Stomach (tissue), 19 donors: ENCODE measurements at places on chromosomes 11 and 22. TPM values are rescaled to one million over a fixed set of nuclear protein-coding genes. Genes with fewer than 3 reads are reported as not detected.

CD3G gene
- 0.76 TPM for polyA plus RNA-seq

DNA sequence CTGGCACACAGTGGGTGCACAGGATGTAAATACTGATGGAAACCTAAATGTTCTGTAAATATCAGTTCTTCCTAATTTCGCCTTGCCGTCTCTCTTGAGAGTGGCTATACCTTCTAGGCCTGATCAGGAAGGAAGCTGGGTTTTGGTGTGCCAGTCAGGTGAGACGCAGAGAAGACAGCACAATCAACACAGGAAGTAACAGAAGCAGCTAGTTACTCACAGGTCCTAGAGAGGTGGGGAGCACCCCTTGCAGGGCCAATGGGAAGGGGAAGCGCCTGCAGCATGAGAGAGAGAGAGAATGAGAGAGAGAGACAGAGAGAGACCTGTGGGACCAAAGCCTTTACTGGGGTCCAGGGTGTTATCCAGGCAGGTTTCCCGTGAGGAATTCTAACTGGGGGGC lies 80.8 kb downstream of the FBLN1 start:
- no peak overlapping the region for H3K27ac ChIP-seq
- DNase-seq: no peak
- H3K27me3 ChIP-seq: peaks cover 45% of the 10 kb centered on the region
- H3K36me3 ChIP-seq: no peaks in the 10 kb centered on the region

DNA sequence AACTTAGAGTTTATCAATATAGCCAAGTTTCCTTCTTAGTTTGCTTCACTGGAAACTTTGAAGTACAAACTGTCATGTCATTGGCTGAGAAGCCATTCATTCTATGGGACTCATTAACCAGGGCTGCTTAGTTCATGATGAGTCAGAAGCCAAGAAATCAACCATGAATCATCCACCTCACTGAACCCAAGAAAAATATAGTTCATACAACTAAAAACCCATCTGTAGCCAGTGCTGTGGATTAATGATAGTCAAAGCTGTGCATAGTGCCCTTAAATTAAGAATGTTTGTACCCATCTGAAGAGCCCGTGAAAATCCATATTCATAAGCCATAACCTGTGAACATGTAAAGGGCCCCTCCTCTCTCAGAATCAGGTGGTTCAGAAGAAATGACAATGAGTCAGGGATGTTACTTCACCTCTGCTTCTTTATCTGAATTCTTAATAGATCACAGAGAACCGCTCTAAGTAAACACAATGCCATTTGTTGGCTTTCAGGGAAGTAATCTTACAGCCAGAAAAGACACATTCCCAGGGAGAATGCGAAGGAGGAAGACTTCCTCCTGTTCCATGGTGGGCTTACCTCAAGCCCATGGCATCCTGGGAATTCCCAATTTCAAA lies 25.4 kb downstream of the MMP20 start:
- H3K4me1 ChIP-seq: no peaks in the 10 kb centered on the region
- no peak overlapping the region for H3K4me3 ChIP-seq
- H3K36me3 ChIP-seq: no peaks in the 10 kb centered on the region
- H3K27me3 ChIP-seq: no peaks in the 10 kb centered on the region

GRCh38 chr11:6194065-6194581 lies 4.9 kb upstream of the OR52W1 start:
- no peaks in the 10 kb centered on the region for H3K27me3 ChIP-seq
- H3K4me3 ChIP-seq: no peak overlapping the region
- no peaks in the 10 kb centered on the region for H3K36me3 ChIP-seq

GRCh38 chr11:79415411-79415810 lies 25.4 kb downstream of the TENM4 start:
- no peaks in the 10 kb centered on the region for H3K27me3 ChIP-seq
- H3K4me3 ChIP-seq: no peak overlapping the region
- DNase-seq: no peak
- H3K36me3 ChIP-seq: no peaks in the 10 kb centered on the region
- peaks cover 26% of the 10 kb centered on the region for H3K4me1 ChIP-seq
- H3K27ac ChIP-seq: no peak overlapping the region

PNPLA2 gene
- 77.8 TPM for polyA plus RNA-seq

ASCL2 gene
- 0.81 TPM for polyA plus RNA-seq

- no peak for DNase-seq
- H3K36me3 ChIP-seq: peaks cover 11% of the 10 kb centered on the region
- H3K4me3 ChIP-seq: no peak overlapping the region
- H3K27ac ChIP-seq: no peak overlapping the region
- H3K4me1 ChIP-seq: no peaks in the 10 kb centered on the region
- no peaks in the 10 kb centered on the region for H3K27me3 ChIP-seq
Measured at GRCh38 chr11:113243696-113244095, 70.7 kb upstream of the TTC12 start.

DNA sequence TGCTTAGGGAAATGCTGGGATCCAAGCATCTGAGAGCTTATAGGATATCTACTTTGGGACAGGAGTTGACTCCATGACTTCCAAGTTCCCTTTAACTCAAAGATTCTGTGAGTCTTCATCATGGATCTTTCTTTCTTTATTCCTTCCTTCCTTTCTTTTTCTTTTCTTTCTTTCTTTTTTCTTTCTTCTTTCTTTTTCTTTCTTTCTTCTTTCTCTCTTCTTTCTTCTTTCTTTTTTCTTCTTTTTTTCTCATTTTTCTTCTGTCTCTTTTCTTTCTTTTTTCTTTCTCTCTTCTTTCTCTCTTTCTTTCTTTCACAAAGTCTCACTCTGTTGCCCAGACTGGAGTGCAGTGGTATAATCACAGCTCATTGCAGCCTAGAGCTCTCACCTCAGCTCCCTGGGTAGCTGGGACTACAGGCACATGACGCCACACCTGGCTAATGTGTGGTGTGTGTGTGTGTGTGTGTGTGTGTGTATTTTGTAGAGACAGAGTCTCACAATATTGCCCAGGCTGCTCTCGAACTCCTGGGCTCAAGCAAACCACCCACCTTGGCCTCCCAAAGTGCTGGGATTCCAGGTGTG lies 5.4 kb upstream of the MICAL3 start:
- H3K27me3 ChIP-seq: no peaks in the 10 kb centered on the region
- peaks cover 31% of the 10 kb centered on the region for H3K4me1 ChIP-seq
- DNase-seq: no peak
- H3K27ac ChIP-seq: no peak overlapping the region
- no peak overlapping the region for H3K4me3 ChIP-seq

DNA sequence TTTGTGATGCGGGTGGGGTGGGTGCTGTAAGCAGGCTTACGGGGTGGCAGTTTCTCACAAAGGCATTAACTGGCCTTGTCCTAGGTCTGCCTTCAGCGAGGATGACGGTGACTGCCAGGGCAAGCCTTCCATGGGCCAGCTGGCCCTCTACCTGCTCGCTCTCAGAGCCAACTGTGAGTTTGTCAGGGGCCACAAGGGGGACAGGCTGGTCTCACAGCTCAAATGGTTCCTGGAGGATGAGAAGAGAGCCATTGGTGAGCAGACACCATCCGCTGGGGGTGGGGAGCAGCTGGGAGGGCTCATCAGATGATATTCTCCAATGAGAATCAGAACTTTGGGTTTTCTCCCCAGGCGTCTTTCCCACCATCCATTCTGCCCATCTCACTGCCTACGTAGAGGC lies 5.8 kb downstream of the TCN2 start:
- no peak overlapping the region for H3K27ac ChIP-seq
- H3K27me3 ChIP-seq: no peaks in the 10 kb centered on the region
- H3K4me1 ChIP-seq: peaks cover 25% of the 10 kb centered on the region
- peaks cover 48% of the 10 kb centered on the region for H3K36me3 ChIP-seq

DNA sequence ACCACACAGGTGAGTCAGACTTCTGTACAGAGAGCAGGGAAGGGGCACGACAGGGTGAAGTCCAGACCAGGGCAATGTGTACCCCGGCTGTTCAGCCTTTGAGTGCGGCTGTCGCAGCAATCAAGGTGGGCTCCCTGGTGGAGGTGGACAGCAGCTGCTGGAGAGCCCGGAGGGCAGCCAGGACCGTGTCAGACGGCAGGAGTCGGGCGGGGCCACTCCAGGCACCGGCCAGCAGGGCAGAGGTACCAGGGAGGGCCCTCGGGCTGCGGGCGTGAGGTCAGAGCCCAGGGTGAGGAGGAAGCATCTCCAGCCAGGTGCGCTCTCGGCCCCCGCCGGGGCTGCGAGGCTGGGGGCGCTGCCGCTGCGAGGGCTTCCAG lies 802 bp upstream of the PIM3 start:
- no peaks in the 10 kb centered on the region for H3K27me3 ChIP-seq
- peaks cover 31% of the 10 kb centered on the region for H3K36me3 ChIP-seq
- peaks cover 73% of the 10 kb centered on the region for H3K4me1 ChIP-seq
- peak overlapping the region; percentile 88 for H3K4me3 ChIP-seq
- H3K27ac ChIP-seq: peak overlapping the region; percentile 98

- H3K27ac ChIP-seq: no peak overlapping the region
- no peaks in the 10 kb centered on the region for H3K27me3 ChIP-seq
- no peaks in the 10 kb centered on the region for H3K4me1 ChIP-seq
- H3K36me3 ChIP-seq: peaks cover 59% of the 10 kb centered on the region
Measured at GRCh38 chr11:47775240-47775869, 8.2 kb upstream of the FNBP4 start.

DNA sequence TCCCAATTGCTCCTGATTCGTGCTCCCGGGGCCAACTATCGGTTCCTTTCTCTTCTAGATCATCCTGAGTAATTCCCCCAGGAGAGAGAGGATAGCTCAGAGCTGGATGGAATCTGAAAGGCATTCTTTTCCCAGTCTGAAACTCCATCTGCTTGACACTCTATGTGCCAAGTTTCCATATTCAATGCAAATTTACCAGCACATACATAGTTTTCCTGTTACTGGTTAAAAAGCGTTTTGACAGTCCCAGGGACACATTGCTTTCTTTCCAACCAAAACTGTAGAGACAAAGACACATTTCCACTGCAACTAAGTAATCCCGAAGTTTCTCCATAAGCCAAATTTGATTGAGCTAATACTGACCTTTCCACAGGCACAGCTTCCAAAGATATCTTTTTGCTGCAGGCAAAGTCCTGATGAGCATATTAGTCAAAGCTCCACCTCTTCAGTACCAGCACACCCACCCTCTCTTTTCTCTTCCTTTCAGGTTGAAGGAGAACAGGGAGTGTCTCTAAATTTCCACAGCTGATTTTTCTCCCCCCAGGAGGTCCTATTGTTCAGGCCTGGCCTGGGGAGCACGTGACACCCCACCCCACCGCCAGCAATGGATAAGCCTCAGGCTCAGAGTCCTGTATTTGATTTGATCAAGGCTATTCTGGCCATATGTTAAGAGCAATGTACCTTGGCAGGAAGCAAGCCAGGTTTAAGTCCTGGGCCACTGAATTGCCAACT lies 9.7 kb upstream of the ANKK1 start:
- H3K36me3 ChIP-seq: peaks cover 11% of the 10 kb centered on the region
- DNase-seq: peak; percentile 24
- H3K27ac ChIP-seq: no peak overlapping the region
- H3K4me3 ChIP-seq: no peak overlapping the region

DNA sequence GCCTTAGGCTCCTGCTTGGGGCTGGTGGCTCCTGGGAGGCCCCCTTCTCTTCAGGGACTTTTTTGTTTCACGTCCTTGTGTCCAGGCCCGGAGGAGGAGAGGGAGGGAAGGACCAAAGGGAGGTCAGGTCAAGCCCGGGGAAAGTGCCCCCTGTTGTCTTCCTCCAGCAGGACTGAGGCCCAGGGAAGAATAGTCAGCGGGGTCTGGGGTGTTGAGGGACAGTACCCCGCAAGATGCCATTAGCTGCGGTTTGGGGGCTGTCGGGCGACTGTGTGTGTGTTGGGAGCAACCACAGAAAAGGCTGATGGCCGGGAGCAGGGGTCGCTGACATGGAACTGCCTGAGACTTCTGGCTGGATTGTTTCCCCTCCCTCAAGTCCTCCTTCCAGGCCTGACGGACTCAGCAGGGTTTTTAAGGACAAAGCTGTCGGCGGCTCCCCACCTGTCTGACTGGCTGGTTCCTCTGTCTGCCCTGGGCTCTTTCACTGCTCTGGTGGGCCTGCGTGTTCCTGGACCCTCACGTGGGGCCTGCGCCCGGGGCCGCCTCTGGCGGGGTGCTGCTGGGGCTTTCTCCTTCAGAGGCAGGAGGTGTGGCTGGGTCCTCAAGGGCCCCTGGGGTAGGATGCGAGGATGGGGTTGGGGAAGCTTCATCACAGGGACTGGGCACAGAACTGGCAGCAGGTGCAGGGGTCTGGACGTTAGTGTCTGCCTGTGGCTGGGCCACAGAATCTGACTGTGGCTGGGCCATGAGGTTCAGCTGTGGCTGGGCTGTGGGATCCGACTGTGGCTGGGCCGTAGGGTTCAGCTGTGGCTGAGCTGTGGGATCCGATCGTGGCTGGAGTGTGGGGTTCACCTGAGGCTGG lies 1.5 kb downstream of the GPR152 start:
- no peaks in the 10 kb centered on the region for H3K36me3 ChIP-seq
- DNase-seq: no peak
- H3K4me1 ChIP-seq: peaks cover 9% of the 10 kb centered on the region

DNA sequence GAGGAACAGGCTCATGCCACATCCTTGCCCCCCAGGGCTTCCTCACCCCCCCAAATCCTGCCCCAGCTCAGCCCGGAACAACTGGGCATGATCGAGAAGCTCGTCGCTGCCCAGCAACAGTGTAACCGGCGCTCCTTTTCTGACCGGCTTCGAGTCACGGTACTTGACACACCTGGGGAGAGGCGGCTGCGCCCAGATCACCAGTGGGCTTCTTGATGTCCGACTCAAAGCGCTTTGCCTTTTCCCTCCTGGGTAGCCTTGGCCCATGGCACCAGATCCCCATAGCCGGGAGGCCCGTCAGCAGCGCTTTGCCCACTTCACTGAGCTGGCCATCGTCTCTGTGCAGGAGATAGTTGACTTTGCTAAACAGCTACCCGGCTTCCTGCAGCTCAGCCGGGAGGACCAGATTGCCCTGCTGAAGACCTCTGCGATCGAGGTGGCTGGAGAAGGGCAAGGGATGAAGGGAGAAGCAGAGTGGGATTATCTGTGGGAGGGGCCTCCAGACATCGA lies 3.5 kb downstream of the NR1H3 start:
- DNase-seq: no peak
- no peaks in the 10 kb centered on the region for H3K27me3 ChIP-seq
- no peak overlapping the region for H3K27ac ChIP-seq
- H3K4me3 ChIP-seq: no peak overlapping the region
- peaks cover 49% of the 10 kb centered on the region for H3K4me1 ChIP-seq
- H3K36me3 ChIP-seq: no peaks in the 10 kb centered on the region

GRCh38 chr11:70066136-70066520 lies 12.0 kb upstream of the ANO1 start:
- no peak for DNase-seq
- no peaks in the 10 kb centered on the region for H3K27me3 ChIP-seq
- no peaks in the 10 kb centered on the region for H3K4me1 ChIP-seq
- no peaks in the 10 kb centered on the region for H3K36me3 ChIP-seq

DNA sequence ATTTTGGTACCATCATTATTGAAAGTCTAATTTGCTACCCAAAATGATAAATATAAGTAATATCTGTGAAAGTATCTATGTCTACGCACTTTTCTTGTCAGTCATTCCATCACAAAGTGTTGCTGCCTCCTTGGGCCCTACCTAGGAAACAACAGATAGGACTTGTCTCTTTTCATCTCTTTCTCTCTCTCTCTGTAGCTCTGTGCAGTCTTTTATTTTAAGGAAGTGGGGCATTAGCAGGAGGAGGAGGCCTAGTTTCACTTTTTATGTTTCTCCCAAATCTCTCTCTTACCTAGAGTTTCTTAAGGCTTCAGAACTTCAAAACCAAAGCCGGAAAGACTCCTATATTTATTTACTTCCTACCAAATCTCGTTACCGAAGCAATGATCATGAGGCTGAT lies 354.8 kb upstream of the LUZP2 start:
- no peaks in the 10 kb centered on the region for H3K4me1 ChIP-seq
- H3K4me3 ChIP-seq: no peak overlapping the region
- no peak overlapping the region for H3K27ac ChIP-seq
- no peaks in the 10 kb centered on the region for H3K36me3 ChIP-seq

GRCh38 chr11:65116370-65117205 lies 913 bp downstream of the ZNHIT2 start:
- peak; percentile 75 for DNase-seq
- peaks cover 42% of the 10 kb centered on the region for H3K36me3 ChIP-seq
- peak overlapping the region; percentile 87 for H3K4me3 ChIP-seq
- H3K27ac ChIP-seq: peak overlapping the region; percentile 84
- no peaks in the 10 kb centered on the region for H3K27me3 ChIP-seq
